Large intestine (tissue), 12 donors: ENCODE measurements at places on chromosomes 11 and 22. TPM values are rescaled to one million over a fixed set of nuclear protein-coding genes. Genes with fewer than 3 reads are reported as not detected.

The SAAL1 gene
- 22.7 TPM for polyA plus RNA-seq

DNA sequence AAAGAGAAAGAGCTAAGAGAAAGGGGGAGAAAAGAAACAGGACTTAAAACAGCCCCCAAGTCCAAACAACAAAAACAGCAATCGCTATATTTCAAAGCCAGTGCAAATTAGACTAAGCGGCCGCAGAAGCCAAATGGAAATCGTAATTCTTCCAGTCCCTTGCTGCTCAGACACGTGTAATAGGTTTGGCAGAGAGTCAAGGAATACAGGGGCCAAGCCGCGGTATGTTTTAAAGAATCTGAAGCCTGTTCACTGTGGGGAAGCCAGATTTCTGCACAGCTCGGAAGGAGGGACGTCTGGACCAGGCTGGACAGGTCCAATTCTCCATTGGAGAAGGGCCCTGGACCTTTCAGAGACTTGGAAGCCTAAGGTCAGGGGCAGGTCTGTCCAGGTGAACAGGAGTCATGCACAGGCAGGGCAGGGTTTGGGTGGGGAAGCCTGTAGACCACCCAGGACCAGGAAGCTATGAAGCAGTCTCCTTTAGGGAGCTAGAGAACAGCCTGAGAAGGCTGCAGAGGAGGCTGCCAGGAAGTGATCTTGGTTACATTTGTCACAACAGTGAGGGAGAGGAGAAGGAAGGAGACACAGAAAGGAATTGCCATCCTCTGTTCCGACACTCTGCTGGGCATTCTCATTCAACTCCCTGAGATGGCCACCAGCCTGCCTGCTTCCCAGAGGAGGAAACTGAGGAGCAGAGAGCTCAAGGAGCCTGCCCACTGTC, 265.5 kb upstream of the ISX start:
- no peak overlapping the region for H3K4me3 ChIP-seq
- peak; percentile 29 for DNase-seq
- H3K36me3 ChIP-seq = no peaks in the 10 kb centered on the region
- no peaks in the 10 kb centered on the region for H3K27me3 ChIP-seq
- no peaks in the 10 kb centered on the region for H3K4me1 ChIP-seq

DNA sequence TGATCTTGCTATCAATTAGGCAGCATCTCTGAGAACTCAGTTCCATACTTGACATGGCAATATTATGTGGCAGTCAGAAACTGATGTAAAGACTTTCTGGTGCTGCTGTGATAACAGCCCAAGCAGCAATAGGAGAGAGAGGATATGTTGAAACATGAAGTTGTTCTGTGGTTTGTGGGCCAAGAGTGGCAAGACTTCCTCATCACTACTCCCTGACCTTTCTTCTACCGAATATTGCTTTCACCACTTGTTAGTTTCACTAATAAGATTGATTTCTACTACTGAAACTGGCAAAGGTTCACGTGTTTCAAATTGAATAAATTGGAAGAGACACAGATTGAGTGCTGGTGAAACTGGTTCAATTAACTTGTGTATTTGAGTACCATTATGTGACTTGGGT, 852.6 kb upstream of the RAG2 start:
- DNase-seq = peak; percentile 24
- no peak overlapping the region for H3K4me3 ChIP-seq
- H3K4me1 ChIP-seq = peaks cover 14% of the 10 kb centered on the region
- H3K27me3 ChIP-seq = no peaks in the 10 kb centered on the region
- peak overlapping the region; percentile 64 for H3K27ac ChIP-seq

DNA sequence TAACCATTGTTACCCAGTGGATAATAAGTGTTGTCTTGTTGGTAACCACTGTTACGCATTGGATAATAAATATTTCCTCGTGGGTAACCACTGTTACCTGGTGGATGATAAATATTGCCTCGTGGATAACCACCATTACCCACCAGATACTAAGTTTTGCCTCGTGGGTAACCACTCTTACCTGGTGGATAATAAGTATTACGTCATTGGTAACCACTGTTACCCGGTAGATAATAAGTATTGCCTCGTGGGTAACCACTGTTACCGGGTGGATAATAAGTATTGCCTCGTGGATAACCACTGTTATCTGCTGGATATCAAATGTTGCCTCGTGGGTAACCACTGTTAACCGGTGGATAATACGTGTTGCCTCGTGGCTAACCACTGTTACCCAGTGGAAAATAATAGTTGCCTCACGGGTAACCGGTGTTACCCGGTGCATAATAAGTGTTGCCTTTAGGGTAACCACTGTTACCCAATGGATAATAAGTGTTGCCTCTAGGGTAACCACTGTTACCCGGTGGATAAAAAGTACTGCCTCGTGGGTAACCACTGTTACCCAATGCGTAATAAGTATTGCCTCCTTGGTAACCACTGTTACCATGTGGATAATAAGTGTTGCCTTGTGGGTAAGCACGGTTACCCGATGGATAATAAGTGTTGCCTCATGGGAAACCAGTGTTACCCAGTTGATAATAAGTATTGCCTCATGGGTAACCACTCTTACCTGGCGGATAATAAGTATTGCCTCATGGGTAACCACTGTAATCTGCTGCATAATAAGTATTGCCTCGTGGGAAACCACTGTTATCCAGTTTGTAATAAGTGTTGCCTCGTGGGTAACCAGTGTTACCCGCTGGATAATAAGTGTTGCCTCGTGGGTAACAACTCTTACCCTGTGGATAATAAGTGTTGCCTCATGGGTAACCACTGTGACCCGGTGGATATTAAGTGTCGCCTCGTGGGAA, 21.9 kb upstream of the NXPE4 start:
- H3K27ac ChIP-seq = no peak overlapping the region
- no peaks in the 10 kb centered on the region for H3K27me3 ChIP-seq
- no peaks in the 10 kb centered on the region for H3K4me1 ChIP-seq
- no peak for DNase-seq
- H3K4me3 ChIP-seq = no peak overlapping the region
- no peaks in the 10 kb centered on the region for H3K36me3 ChIP-seq

DNA sequence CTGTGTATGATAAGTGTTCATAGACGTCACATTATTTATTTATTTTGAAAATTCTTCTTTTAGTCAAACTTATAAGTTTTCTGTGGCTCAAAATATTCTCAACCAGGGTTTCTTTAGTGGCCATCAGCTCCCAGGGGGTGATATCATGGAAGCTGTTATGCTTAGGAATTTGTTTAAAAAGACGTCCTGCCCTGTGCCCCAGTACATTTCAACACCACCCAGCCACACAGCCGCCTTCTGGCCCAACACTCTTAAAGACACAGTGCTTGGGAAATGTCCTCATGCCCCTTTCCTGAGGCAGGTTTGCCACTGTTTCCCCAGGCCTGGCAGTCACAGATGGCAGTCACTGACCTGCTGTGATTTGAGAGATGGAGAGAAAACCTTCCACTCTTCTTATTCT, 19.9 kb downstream of the TSKU start:
- DNase-seq = no peak
- H3K27me3 ChIP-seq = no peaks in the 10 kb centered on the region
- no peak overlapping the region for H3K4me3 ChIP-seq
- H3K27ac ChIP-seq = no peak overlapping the region
- H3K4me1 ChIP-seq = peaks cover 21% of the 10 kb centered on the region
